ENCODE measurements at places on chromosomes 16 and 17. TPM values are rescaled to one million over a fixed set of nuclear protein-coding genes. Genes with fewer than 3 reads are reported as not detected.

- no peaks in the 10 kb centered on the region for H3K27me3 ChIP-seq
- no peak for DNase-seq
- no peaks in the 10 kb centered on the region for H3K36me3 ChIP-seq
- H3K4me1 ChIP-seq: peaks cover 89% of the 10 kb centered on the region
- H3K4me3 ChIP-seq: no peak overlapping the region
Observed at GRCh38 chr17:57604771-57605674, 140.1 kb downstream of the CCDC182 start.

- peak overlapping the region; percentile 43 for H3K27ac ChIP-seq
- no peaks in the 10 kb centered on the region for H3K27me3 ChIP-seq
- H3K4me1 ChIP-seq: peaks cover 9% of the 10 kb centered on the region
- no peak for DNase-seq
- H3K36me3 ChIP-seq: peaks cover 7% of the 10 kb centered on the region
Observed at GRCh38 chr17:28937044-28937729, 14.1 kb downstream of the PHF12 start.

- H3K4me1 ChIP-seq: no peaks in the 10 kb centered on the region
- no peak overlapping the region for H3K4me3 ChIP-seq
- no peak for DNase-seq
- peaks cover 42% of the 10 kb centered on the region for H3K36me3 ChIP-seq
Observed at GRCh38 chr16:88589441-88589840, 19.2 kb downstream of the ZC3H18 start.

DNA sequence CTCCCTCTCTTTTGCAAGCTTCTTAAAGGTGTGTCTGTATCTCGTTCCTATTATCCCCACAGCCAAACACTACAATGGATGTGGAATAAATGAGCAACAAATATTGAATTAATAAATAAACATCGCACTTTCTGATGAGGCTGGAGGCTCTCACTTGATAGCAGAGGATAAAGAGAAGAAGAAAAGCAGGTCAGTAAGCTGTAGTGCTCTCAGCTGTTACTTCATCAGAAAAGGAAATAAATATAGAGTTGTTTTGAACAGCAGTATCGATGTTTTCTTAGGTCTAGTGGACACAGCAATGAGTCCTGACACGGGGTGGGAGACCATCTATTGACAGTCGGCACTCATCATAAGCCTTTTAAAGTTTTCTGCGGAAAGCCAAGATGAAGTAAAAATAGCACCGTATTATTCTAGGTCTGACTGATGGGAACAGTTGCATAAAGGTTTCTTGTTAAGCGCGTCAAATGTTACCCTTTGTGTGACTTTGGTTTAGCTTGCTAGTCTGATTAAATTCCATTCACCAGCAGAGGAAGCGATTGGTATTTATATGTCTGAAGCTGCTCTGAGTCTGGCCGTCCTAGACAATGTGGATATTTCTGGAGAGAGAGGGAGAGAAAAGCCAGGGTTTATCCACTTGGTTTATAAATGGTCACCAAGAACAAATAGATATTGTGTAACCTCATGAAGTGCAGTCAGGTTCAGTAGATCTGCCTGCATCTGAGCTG lies 646.1 kb downstream of the CDH11 start:
- no peaks in the 10 kb centered on the region for H3K27me3 ChIP-seq
- DNase-seq: no peak
- no peaks in the 10 kb centered on the region for H3K36me3 ChIP-seq
- no peak overlapping the region for H3K27ac ChIP-seq

DNA sequence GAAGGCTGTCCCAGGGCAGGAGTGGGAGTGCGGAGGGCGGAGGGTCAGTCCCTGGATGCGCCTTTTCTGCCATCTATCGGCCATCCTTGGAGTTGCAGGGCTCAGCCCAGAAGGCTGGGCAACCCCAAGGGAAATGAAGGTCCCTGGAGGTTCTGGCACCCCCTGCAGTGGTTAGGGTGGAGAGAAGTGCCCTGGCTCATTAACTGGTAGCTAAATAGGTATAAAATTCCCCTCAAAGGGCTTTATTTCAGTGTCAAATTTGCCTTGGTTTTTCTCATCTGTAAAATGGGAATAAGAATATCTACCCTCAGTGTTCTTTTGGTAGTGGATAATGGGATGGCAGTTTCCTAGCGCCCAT lies 22.4 kb downstream of the C17orf75 start:
- H3K27ac ChIP-seq: no peak overlapping the region
- H3K4me3 ChIP-seq: peak overlapping the region; percentile 18
- peaks cover 3% of the 10 kb centered on the region for H3K27me3 ChIP-seq
- no peaks in the 10 kb centered on the region for H3K36me3 ChIP-seq

DNA sequence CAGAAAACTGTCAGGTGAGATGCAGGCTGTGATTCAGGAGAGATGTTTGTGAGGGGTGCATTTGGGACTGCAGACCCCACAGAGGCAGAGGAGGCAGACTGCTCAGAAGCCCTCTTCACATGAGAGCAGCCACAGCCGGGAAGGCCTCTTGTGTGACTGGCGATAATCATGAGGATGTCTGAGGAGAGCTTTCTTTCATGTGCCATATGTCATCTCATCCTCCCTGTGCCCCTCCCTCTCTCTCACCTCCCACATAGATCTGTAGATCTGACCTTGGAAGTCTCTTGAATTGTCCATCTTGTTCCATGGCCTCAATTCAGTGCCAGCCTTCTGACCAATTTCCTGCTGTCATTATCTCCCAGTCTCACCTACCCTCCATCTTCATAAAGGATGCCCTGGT lies 50.5 kb downstream of the EPN2 start:
- H3K4me3 ChIP-seq: no peak overlapping the region
- DNase-seq: no peak
- H3K27ac ChIP-seq: no peak overlapping the region

DNA sequence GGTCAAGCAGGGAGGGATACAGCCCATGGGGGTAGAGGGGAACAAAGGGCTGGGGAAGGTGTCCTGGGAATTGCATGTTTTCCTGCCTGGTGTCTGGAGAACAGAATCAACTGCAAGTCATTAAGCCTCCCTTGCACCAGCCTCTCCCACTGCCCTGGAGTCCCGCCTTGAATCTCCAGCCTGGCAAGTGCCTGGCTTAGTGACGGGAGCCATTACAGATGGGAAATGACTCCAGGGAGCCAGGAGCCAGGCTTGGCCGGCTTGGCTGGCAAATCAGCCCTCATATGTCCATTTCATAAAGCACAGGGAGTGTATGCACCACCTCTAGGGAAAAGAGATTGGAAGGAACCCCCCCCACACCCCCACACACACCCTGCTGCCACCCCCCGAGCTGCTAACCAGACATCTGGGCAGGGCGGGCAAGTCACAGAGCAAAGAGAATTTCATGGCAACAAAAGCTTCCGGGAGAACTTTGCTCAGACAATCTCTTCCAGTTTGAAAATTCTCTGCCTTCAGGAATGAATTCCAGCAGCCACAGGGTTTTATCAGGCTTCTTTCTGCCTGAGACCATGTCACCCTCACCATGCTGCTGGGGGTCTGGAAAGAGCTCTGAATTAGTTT lies 127.7 kb downstream of the NTN1 start:
- no peaks in the 10 kb centered on the region for H3K36me3 ChIP-seq
- no peak overlapping the region for H3K4me3 ChIP-seq
- H3K4me1 ChIP-seq: no peaks in the 10 kb centered on the region
- H3K27me3 ChIP-seq: no peaks in the 10 kb centered on the region
- DNase-seq: no peak

GRCh38 chr17:14605267-14605599 lies 304.4 kb downstream of the HS3ST3B1 start:
- peaks cover 6% of the 10 kb centered on the region for H3K4me1 ChIP-seq
- H3K4me3 ChIP-seq: no peak overlapping the region

DNA sequence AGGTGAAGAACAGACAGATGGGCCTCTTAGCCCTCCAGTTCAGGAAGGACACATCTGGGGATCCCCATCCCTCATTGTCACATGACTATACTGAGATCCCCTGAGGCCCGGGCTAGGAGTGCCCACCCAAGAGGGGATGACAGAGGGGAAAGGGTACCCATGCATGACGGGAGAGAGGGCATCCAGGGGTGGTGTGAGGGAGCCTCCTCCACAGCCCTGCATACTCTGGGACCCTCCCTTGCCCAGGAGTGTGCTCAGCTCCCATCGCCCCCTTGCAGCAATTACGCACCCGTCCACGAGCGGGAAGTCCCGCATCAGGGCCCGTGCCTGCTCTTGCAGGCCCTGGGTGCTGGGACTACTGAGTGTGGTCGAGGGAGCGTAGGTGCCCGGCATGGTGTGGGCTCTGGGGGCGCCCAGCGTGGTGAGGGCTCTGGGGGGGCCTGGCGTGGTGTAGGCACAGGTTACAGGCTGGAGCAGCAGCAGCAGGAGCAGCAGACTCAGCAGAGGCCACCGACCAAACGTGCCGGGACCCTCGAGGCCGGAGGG lies 6.5 kb downstream of the DPEP2 start:
- peaks cover 6% of the 10 kb centered on the region for H3K36me3 ChIP-seq
- no peak for DNase-seq
- peak overlapping the region; percentile 89 for H3K27ac ChIP-seq
- H3K27me3 ChIP-seq: no peaks in the 10 kb centered on the region
- H3K4me1 ChIP-seq: peaks cover 68% of the 10 kb centered on the region

GRCh38 chr17:31736855-31737625 lies 122.0 kb downstream of the COPRS start:
- no peak overlapping the region for H3K4me3 ChIP-seq
- H3K4me1 ChIP-seq: no peaks in the 10 kb centered on the region
- DNase-seq: no peak
- no peaks in the 10 kb centered on the region for H3K36me3 ChIP-seq

DNA sequence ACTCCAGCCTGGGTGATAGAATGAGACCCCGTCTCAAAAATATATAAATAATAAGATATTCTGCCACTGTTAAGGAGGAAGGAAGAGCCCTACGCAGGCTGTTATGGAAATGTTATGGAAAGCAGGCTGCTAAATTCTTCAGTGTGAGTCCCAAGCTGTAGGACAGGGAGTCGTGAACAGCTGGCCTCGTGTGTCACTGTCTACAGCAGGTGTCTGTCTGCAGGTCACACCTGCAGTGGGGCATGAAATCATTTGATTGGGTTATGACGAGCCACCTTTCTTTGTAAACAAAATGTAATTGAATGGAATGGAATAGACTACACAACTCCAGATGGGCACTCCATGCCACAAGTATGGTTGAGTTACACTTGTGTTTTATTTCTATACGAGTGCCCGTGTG lies 15.6 kb upstream of the LITAF start:
- H3K27me3 ChIP-seq: no peaks in the 10 kb centered on the region
- H3K4me1 ChIP-seq: peaks cover 17% of the 10 kb centered on the region
- no peak overlapping the region for H3K27ac ChIP-seq
- no peaks in the 10 kb centered on the region for H3K36me3 ChIP-seq

DNA sequence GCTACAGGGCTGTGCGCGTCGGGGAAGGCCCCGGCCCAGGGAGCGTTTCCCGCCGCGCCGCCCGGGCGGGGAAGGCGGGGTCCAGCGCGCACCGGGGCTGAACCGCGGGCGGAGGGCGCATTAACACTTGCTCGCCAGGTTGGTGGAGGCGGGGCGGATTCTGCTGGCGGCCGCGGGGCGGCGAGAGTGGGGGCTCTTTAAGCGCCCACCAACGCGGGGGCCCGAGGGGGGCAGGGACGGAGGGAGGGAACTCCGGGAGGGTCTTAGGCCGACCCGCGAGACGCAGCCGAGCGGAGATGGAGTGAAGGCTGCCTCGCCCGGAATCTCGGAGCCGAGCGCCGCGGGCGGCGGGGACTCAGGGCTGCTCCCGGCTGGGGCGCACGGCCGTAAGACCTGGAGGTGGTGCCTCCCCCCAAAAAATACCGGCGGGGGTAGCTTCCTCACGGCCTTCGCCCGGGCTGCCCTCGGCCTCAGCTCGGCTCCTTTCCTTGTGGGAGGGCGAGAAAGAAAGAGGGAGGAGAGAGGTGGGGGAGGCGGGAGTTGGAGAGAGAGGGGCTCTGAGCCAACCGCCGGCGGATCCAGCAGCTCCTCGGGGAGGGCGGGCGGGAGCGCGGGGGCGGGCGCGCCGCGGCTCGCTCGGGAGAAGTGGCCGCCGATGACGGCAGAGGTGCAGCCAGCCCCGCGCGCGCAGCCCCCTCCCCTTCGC lies 415 bp upstream of the FOXF1 start:
- DNase-seq: no peak
- no peak overlapping the region for H3K4me3 ChIP-seq
- peaks cover 17% of the 10 kb centered on the region for H3K4me1 ChIP-seq
- no peak overlapping the region for H3K27ac ChIP-seq
- H3K36me3 ChIP-seq: no peaks in the 10 kb centered on the region

- no peak overlapping the region for H3K4me3 ChIP-seq
- no peaks in the 10 kb centered on the region for H3K4me1 ChIP-seq
- no peaks in the 10 kb centered on the region for H3K27me3 ChIP-seq
- H3K27ac ChIP-seq: no peak overlapping the region
Observed at GRCh38 chr16:58306327-58306726, 11.5 kb upstream of the PRSS54 start.

DNA sequence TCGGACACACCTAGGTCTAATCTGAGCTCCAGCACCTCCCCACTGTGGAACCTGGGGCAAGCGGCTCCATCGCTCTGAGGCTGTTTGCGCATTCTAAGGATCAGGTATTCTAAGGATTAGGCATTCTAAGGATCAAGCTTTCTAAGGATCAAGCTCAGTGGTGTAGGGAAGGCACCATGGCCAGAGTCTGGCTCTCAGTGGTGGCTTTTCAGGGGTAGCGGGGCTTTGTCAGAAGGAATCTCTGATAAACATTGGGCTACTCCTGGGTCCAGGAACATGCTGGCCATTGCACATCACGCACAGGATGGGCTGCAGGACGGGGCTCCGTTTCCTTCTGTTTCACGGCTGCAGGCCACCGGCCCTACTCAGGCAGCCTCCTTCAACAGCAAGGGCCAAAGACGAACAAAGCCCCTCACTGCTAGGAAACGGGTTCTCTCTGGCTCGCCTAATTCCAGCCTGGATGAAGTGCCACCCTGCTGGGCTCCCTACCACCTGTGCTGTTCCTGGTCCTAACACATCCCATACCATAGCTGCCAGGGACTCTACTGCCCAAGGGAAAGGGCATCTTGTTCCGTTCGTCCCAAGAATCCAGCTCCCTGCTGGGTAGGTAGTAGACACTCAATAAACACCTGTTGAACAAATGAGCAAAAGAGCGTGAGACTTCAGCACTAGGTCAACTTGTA lies 5.5 kb downstream of the C1QTNF1 start:
- H3K27ac ChIP-seq: no peak overlapping the region
- no peak for DNase-seq
- no peaks in the 10 kb centered on the region for H3K36me3 ChIP-seq
- no peak overlapping the region for H3K4me3 ChIP-seq
- H3K4me1 ChIP-seq: peaks cover 7% of the 10 kb centered on the region

The KRT16 gene
- not detected for total RNA-seq

The FZD2 gene
- total RNA-seq: 0.27 TPM

The EIF5A gene
- 483 TPM for total RNA-seq

The KRT32 gene
- not detected for total RNA-seq
